ENCODE measurements at places on chromosomes 2 and 18.

DNA sequence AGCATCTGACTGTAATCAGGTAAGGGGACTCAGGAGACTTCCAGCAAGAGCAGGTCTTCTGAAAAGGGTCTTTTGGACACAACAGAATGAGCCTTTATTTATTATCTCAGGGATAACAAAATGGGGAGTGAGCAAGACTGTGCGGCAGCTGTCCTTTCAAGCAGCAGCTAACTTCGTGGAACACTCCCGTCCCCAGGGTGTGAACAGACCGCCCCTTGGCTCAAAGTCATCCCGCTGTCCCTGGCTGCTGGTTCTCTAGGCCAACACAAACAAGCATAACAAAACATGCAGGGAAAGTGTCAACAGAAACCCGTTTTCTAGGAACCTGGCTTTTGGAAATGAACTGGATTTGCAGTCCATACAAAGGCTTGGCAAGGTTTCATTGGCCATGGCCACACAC lies 787.9 kb upstream of the FANCL start:
- DNase-seq: no peak

DNA sequence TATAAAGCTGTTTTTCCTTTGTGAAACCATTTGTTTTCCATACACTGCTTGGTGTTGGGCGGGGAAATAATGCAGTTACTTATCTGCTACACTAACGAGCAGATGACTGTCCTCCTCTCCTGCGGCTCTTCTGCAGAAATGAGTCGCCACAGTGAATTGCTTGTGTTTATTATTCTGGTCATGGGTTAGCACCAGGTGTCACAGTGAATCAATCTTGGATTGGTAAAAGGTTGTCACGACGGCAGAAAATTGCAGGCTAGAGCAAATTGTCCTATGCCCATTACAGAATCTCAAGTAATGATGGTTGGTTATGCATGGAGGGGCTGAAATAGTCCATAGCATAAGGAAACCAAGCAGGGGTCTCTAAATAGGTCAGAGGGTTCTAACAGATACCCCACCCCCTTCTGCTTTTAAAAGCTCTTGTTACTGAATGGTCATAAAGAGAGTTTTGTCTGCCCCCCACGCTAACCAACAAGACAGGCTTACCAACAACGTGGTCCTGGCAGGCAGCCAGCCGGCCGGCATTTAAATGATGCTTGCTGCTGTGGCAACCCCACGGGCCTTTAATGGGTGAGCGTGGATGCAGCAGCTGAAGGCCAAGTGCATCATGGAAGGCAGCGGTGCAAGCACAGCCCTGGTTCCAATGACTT lies 29.5 kb downstream of the RAB31 start:
- no peak for DNase-seq

GRCh38 chr2:44299635-44300034 lies 24.4 kb downstream of the SLC3A1 start:
- no peak for DNase-seq

GRCh38 chr2:126864861-126865260 lies 33.8 kb upstream of the TEX51 start:
- no peak for DNase-seq

GRCh38 chr18:70553936-70554260 lies 265.1 kb downstream of the SOCS6 start:
- no peak for DNase-seq

DNA sequence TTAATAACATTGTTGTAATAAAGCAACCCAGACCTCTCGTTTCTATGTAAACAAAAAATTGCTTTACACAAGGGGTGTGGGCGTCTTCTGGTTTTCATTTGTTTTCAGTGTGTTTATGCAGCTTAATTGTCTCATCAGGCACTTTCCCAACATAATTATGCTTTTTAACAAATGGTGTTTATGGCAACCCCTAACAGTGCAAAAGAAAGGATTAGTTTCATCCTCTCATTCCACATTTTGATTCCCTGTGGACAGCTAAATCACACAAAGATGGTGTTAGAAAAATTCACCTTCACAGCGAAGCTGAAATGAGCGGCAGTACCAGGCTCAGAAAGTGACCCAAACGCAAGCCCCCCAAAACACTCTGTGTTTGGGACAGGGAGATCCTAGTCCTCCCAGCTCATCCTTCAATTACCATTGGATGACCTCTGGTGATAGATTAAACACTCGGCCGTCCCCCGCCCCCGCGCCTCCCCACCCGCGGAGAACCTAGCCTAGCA lies 724 bp downstream of the FTCDNL1 start:
- DNase-seq: no peak

GRCh38 chr2:79105259-79105658 lies 15.0 kb upstream of the REG1A start:
- no peak for DNase-seq

- DNase-seq: no peak
Measured at GRCh38 chr18:24704946-24705630, 244.7 kb downstream of the HRH4 start.

GRCh38 chr18:40987581-40987980 lies 967.5 kb upstream of the PIK3C3 start:
- DNase-seq: no peak

- DNase-seq: peak; percentile 9
Measured at GRCh38 chr18:75207310-75208154, 1.4 kb downstream of the PTGR3 start.

GRCh38 chr2:85804583-85804982 lies 50.8 kb downstream of the ATOH8 start:
- DNase-seq: no peak
